KG1 (cell line): ENCODE measurements at places on chromosomes 6 and 20.
A peak's percentile ranks its signal among the peaks of the same experiment; 100 is the strongest.

- DNase-seq: no peak
Measured at GRCh38 chr6:115363379-115363778, 697.3 kb downstream of the FRK start.

GRCh38 chr6:15621203-15622044 lies 41.4 kb downstream of the DTNBP1 start:
- peak; percentile 12 for DNase-seq

DNA sequence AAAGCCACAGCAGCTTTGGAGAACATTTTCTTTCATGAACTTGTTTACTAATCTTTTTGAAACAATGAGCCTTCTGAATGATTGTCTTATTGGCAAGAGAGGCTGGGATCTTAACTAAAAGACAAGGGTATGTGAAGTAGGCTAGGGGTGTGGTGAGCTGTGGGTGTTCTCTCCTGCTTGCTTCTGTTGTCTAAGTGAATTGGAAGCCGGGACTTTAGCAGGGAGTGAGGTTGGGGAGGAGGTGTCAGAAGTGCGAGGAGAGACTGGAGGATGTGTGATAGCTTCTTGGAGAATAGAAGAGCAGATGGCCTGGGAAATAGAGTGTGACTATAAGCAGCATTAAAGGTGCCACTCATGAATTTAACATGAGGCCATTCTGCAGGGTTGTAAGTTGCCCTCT lies 562.8 kb downstream of the UTRN start:
- no peak for DNase-seq

DNA sequence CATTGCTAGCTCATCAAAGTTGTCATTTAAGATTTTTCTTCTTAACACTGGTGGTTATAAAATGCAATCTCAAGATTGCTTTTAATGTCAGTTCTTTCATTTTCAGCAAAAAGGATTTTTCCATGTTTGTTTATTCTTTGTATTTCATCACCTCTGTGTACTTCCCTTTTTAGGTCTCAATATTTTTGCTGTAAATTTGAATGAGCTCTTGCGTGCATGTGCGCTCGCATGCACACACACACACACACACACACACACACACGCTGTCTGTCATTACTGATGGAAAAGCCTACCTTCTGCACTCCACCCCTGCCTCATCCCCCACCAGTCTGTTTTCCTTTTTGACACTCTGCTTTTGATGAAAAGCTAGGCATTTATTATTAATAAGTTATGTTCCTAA lies 85.3 kb upstream of the FYN start:
- DNase-seq: no peak

DNA sequence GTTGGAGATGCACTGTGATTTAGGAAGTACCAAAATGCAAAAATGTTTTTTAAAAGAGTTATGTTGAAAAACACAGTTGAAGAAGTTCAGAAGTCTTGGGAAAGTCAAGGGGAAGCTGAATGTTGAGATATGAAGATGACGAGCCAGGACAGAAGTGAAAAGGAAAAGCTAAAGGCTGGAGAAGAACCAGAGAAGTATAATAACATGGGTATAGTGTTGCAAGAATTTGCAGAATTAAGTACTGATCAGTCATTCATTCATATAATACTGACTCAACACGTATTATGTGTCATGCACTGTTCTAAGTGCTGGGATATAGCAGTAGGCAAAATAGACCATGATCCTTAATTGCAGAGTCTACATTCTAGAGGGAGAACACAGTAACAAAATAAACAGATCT lies 432.8 kb downstream of the CDC5L start:
- no peak for DNase-seq

DNA sequence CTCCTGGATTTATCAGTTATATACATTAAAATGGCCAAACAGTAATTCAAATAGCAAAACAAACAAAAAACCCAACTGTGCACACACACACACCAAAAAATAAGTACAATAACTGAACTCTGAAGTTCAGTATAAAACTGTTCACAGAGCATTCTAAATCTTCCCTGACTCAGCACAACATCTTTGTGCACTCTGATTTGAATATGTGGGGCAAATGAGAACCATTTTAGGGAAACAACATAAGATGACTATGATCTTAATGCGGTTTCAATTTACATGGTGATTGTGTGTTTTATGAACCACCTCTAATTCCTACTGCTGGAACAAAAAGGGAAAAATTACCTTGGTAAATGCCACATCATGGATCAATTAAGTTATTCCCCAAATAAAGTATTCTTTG lies 41.7 kb downstream of the PLAGL1 start:
- DNase-seq: no peak

DNA sequence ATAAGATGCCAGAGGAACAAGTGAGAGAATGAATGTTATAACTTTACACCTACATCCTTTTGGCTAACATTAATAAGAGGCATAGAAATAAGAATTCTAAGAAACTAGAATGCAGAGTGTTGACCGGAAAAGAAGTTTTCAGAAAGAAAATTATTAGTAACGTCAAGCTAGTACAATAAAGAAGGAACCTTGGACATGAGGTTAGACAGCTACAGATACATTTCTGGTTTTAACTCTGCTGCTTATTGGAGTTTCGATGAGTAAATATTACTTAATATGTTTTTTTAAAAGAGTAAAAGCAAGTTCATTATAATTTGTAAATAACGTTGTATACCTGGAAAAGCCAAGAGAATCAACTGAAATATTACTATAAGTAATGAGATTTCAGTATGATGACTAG lies 22.7 kb downstream of the TAB2 start:
- no peak for DNase-seq

GRCh38 chr6:120489941-120490340 lies 844.3 kb downstream of the TBC1D32 start:
- no peak for DNase-seq

GRCh38 chr20:35767683-35768481 lies 3.9 kb upstream of the PHF20 start:
- DNase-seq: peak; percentile 71
